ENCODE measurements at places on chromosomes 7 and 10. TPM values are rescaled to one million over a fixed set of nuclear protein-coding genes. Genes with fewer than 3 reads are reported as not detected.

- DNase-seq = no peak
Measured at GRCh38 chr7:44673324-44673723, 66.9 kb downstream of the OGDH start.

GRCh38 chr7:113408999-113409398 lies 290.6 kb upstream of the SMIM30 start:
- no peak for DNase-seq

DNA sequence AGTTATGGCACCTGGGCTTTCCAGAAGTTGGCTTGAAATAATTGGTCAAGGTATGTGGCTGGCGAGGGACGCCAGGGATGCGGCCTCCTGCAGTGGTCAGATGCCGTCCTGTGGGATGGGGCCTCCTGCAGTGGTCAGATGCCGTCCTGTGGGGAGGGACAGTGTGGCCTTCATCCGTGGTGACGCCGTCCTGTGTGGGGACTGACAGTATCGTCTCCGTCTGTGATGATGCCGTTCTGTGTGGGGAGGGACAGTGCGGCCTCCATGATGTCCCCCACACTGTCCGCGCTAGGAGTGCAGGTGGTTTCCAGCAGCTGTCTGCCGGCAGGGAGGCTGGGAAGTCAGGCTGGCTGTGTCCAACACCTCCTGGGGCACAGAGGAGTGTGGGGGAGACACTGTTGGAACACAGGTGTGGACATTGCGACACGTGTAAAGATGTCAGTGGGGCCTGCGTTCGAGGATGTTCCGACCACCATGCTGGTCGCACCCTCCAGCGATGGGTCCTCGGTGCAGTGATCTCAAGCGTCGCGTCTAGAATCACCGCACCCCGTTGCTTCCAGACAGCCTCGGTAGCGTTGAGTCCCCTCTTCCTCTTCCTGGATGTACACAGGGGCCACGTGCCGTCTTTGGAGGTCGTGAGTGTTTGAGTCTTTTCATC lies 52.6 kb downstream of the INPP5A start:
- DNase-seq = no peak

- no peak for DNase-seq
Measured at GRCh38 chr7:153385502-153385901, 626.0 kb downstream of the ACTR3B start.

GRCh38 chr10:95445223-95445836 lies 115.8 kb downstream of the SORBS1 start:
- peak; percentile 82 for DNase-seq

GRCh38 chr10:100909501-100910263 lies 3.1 kb upstream of the SLF2 start:
- DNase-seq = no peak

- DNase-seq = no peak
Measured at GRCh38 chr10:83252169-83252568, 887.1 kb upstream of the GHITM start.

- no peak for DNase-seq
Measured at GRCh38 chr10:73589563-73590126, 1.5 kb downstream of the USP54 start.

DNA sequence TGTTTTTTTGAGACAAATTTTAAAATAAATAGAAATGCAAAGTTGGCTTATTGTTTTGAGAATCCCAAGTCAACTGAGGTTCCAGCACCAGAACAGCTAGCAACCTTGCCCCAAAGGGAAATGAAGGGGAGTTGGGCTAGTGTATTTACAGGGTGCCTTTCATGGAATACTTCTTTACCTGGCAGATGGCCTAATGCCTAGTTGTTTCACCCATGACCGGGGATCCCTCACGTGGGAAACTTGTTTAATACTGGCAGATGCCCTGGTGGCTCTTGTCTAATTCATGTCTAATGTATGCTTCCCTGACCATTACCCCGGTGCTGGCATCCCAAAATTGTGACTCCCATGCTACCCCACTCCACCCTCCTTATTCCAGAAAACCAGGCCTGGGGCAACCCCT lies 861.1 kb upstream of the ZWINT start:
- DNase-seq = no peak

GRCh38 chr10:30357806-30358205 lies 8.7 kb upstream of the MTPAP start:
- no peak for DNase-seq

- DNase-seq = no peak
Measured at GRCh38 chr7:147980826-147981813, 609.4 kb upstream of the C7orf33 start.

DNA sequence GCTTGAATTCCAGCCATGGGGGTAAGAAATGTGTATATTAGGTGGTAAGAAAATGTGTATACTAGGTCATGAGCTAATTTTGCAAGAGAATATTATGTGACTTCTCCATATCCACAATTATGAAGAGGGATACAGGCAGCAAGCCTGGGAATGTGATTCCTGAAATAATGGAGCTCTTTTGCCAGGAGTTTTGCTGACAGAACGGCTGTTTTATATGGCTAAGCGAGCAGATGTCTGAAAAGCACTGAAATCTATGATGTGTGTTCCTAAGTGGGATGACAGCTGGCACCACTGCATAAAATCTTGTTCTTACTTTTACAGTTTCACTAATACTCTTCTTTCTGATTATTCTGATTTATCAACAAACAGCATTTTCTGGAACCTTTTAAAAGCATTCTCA lies 386.0 kb upstream of the HPS1 start:
- no peak for DNase-seq

DNA sequence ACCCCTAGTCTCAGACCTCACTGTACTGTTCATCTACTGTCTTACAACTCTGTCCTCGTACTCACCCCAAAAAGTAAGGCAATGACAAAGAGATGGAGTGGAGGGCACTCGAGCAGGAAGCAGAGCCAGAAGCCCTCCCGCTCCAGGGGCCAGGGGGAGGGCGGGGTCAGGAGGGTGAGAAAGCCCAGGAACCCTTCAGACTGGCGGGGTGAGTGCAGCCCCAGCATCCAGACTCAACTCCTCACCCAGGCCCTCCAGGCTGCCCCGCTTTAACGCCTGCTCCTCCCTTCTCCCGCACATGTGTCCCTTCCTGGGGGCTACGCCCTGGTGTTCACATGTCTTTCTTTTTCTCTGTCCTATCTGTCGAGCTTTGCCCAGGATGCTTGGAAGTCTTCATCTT lies 66.1 kb downstream of the CALML3 start:
- no peak for DNase-seq

GRCh38 chr7:14270099-14270498 lies 280.6 kb upstream of the ETV1 start:
- DNase-seq = no peak

GRCh38 chr7:29229066-29229465 lies 34.5 kb downstream of the CHN2 start:
- no peak for DNase-seq

The KCNIP2 gene
- total RNA-seq = 1.8 TPM

The H2BK1 gene
- not detected for total RNA-seq

The NEUROD6 gene
- total RNA-seq = not detected

The TFEC gene
- total RNA-seq = 2.3 TPM

The ZNF212 gene
- 5.7 TPM for total RNA-seq

The MET gene
- total RNA-seq = 23.7 TPM

The ARF5 gene
- 132 TPM for total RNA-seq

The PLAU gene
- 4.3 TPM for total RNA-seq

The NDUFB8 gene
- 77.8 TPM for total RNA-seq

The TAS2R40 gene
- not detected for total RNA-seq

The FBXL13 gene
- total RNA-seq = 5.6 TPM

The EPHA1 gene
- total RNA-seq = 14.3 TPM

The OR6V1 gene
- total RNA-seq = not detected
